ENCODE measurements at places on chromosomes 1 and 21. TPM values are rescaled to one million over a fixed set of nuclear protein-coding genes. Genes with fewer than 3 reads are reported as not detected.

Gene CFAP74
- polyA plus RNA-seq, result 0.93 TPM

Gene RGSL1
- not detected for polyA plus RNA-seq

Gene PAX7
- polyA plus RNA-seq, result 0.34 TPM

DNA sequence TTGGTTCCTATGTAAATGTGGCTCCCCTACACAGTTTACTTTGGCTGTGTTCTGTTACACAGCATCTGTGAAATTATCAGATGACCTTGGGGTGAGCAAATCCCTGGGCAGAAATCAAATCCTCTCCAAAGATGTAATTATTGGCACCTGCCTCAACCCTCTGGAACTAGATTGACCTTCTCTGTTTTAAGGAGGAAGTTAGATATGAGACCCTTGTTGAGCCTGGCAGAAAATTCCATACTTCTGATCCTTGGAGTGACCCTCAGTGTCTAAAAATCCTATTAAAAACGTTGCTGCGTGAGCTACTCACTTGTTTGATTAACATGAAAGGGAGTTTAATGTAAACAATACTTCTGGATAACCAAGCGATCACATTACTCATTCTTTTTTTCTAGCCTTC, 122.0 kb downstream of the CLIC6 start:
- DNase-seq, result no peak

GRCh38 chr21:28513428-28513827, 479.2 kb downstream of the LTN1 start:
- no peak for DNase-seq

- no peak for DNase-seq
Observed at GRCh38 chr1:233993651-233994050, 89.2 kb downstream of the SLC35F3 start.

Gene OR2T29
- not detected for polyA plus RNA-seq

GRCh38 chr1:59046730-59047157, 250.2 kb upstream of the FGGY start:
- DNase-seq, result no peak

Gene GJA5
- polyA plus RNA-seq, result 2.2 TPM

Gene HES4
- 4.9 TPM for polyA plus RNA-seq

DNA sequence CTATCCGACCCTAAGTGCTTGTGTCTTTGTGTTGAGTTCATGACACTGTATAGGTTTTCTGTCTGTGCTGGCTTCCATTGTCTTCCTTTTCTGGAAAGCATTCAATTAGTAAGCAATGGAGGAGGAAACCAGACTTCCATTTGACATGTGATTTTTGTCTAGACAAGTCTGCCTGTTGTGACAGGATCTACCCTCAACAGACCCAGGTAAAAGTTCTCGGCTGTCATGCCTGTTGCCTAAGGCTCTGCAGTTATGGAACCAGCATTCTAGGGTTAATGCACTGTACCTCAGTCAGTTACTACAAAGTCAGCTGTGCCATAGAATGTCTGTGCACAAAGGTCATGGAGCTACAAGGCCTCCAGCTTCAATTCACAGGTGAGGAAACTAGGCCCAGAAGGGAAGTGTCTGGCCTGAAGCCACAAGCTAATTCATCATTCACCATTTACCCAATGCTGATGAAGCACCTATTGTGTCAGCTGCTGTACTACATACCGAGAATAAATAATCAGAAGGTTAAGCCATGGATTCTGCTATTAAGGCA, 72.3 kb downstream of the PLPP3 start:
- no peak for DNase-seq

GRCh38 chr1:20371883-20372282, 81.2 kb downstream of the VWA5B1 start:
- no peak for DNase-seq

Gene MAP3K7CL
- 1.7 TPM for polyA plus RNA-seq

GRCh38 chr1:236560213-236560771, 36.5 kb downstream of the LGALS8 start:
- DNase-seq, result no peak

Gene S100A7
- polyA plus RNA-seq, result not detected

- DNase-seq, result no peak
Observed at GRCh38 chr1:85479491-85479890, 14.5 kb upstream of the DDAH1 start.

- no peak for DNase-seq
Observed at GRCh38 chr1:85569737-85570404, 10.7 kb upstream of the CCN1 start.

- no peak for DNase-seq
Observed at GRCh38 chr1:150613061-150613920, 16.1 kb downstream of the ENSA start.

Gene LRRC39
- polyA plus RNA-seq, result not detected

DNA sequence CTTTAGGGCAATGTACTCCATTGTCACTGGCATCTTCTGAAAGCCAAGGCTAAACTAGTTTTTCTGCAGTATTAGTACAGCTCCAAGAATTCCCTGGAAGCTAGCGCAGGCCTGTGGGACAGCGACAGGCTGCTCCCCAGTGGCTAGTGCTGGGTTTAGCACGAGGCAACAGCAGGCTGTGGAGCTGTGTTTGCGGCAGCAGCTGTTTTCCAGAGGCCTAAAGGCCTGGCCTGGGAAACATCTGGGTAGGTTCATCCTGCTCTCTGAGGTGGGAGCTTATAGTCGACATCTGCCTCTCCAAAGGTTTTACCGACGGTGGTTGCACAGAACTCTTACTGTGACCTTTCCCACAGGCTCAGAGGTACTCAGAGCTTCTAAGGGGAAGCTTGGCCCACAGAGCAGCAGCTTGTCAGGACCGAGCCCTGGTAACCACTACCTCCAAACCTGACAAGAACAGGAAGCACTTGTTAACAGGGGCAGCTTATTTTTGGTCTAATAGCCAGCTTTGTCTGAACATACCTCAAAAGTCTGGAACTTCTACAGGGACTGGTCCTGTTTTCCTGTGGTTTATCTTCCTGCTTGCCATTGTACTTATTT, 17.2 kb downstream of the CC2D1B start:
- DNase-seq, result peak; percentile 20

DNA sequence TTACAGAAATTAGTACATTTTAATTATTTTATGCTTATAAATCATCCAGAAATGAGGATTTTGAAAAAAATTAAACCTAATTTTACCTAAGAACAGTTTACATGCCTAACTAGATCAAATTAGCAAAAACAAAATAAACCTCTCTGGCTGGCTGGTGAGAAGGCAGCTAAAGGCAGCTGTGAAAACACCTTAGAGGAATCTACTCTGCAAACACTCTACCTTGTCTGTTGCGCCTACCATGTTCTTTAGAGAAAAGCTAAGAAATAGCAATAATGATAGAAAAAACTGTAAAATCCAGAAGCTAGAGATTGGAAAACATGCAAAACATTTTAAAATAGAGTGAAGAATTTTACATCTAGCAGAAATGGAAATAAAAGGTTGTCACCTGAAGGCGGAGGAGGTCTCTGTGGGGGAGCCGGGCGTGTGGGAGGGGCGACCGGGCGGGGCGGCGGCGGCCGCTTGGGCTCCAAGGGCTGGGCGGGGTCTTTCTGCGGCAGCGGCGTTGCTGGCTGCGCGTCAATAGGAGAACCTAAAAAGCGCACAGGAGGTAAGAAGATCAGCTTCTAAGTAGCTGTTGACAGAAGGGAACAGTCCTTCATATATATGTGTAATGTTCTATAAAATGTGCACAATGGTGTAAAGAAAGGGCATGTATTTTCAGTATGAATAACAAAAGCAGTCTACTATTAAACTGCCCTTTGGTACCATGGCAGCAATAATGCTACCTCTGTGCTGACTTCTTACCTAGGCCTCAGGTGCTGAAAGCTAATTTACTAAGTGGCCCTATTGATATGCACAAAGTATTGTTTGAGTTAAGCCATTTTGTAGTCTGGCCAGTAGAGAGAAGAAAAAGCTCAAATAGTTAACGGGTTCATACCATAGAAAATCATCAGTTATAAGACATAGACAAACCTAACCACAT, 33.3 kb upstream of the CFAP298 start:
- DNase-seq, result no peak

DNA sequence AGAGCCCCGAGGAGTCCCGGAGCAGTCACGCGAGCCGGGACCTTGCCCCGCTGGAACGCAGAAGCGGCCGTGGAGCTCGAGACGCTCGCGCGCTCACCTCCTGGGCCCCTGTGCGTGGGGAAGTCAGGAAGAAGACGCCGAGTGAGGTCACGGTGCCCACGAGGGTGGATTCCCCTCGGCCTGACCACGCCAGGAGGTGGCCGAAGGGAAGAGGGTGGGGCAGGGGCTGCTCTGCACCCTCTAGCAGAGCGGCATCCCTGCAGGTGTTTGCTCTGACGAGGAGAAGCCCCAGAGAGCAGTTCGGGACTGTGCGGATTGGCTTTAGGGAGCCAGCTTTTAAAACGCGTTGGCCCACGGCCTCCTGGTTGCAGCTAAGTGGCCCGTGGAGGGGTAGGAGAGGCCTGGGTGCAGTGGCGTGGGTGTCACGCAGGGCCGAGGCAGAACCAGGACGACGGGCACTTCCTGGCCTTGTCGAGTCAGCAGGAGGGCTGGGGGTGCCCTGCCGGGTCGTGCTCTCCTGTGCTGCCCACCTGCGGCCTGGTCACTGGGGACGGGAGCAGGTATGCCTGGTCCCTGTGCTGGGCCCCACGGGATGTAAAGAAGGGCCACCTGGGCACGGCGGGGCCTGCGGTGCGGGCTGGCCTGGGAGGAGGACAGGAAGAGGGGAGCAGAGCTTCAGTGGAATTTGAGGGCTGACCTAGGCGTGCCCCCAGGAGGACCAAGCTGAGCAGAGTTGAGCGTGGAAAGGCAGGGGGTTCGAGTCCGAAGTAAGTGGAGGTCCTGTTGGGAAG, 1.0 kb downstream of the PDXK start:
- no peak for DNase-seq

DNA sequence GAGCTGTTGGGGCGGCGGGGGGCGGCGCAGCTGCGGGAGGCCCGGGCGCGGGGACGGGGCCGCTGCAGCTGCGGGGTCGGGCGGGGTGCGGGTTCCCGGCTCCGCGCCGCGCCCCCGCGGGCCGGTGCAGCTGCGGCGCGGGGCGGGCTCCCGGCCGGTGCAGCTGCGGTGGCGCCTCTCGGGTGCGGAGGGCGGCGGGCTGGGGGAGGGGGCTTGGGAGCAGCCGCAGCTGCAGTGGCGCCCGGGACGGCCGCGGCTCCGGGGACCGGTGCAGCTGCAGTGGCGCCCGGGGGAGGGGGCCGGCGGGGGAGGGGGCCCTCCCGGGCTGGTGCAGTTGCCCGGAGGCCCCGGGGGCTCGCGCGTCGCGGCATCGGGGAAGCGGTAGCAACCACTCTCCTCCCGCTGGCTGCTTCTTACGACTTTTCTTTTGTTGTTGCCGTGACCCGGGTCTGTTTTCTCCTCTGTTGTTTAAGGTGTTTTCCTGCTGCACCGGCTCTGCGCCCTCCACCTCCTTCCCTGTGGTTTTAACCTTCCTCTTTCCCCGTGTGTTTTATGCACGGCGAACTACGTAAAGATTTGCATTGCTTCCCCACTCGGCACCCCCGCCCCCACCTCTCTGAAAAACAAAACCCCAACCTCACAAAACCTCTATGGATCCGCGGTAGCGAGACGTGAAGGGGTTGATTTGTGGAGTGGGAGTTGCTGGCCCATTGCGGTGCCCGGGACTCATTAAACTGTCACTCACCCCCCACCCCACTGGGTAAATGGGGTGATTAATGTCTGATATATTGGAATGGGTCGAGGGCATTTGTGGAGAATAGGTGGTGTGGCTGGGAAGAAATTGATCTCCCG, 1.7 kb upstream of the ZBTB18 start:
- DNase-seq, result no peak

Gene DDAH1
- polyA plus RNA-seq, result 39.2 TPM

Gene PRAMEF8
- not detected for polyA plus RNA-seq

Data from brain (organoid and tissue), 16 donors.